ENCODE measurements at places on chromosomes 13 and 19.
A peak's percentile ranks its signal among the peaks of the same experiment; 100 is the strongest.

GRCh38 chr19:43624933-43625332, 5.5 kb upstream of the ZNF428 start:
- DNase-seq = peak; percentile 57

GRCh38 chr19:42057846-42058245, 12.2 kb downstream of the GRIK5 start:
- no peak for DNase-seq

GRCh38 chr13:111577956-111578605, 257.6 kb downstream of the TEX29 start:
- no peak for DNase-seq

- DNase-seq = no peak
Measured at GRCh38 chr19:40191836-40192646, 815 bp downstream of the MAP3K10 start.

GRCh38 chr13:67048821-67049150, 181.3 kb downstream of the PCDH9 start:
- DNase-seq = no peak

DNA sequence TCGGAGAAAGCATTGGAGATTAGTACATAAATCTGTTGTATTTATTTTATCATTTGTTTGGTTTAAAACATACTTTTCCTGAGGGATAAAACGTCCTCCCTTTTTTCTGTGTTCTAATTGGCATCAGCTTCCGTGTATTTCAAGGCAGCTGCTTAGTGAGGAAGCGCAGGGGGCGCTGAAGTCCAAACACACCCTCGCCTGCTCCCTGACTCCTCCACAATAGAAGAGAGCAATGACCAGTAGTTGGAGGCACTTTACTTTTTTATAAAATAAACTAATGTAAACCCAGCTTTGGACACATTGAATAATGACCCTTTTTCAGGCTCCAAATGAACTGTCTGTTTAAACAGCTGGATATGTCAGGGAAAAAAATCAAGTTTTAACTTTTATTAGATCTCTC, 79.9 kb downstream of the RNASEH2B start:
- DNase-seq = no peak

GRCh38 chr13:110850840-110851239, 64.0 kb downstream of the ANKRD10 start:
- no peak for DNase-seq

DNA sequence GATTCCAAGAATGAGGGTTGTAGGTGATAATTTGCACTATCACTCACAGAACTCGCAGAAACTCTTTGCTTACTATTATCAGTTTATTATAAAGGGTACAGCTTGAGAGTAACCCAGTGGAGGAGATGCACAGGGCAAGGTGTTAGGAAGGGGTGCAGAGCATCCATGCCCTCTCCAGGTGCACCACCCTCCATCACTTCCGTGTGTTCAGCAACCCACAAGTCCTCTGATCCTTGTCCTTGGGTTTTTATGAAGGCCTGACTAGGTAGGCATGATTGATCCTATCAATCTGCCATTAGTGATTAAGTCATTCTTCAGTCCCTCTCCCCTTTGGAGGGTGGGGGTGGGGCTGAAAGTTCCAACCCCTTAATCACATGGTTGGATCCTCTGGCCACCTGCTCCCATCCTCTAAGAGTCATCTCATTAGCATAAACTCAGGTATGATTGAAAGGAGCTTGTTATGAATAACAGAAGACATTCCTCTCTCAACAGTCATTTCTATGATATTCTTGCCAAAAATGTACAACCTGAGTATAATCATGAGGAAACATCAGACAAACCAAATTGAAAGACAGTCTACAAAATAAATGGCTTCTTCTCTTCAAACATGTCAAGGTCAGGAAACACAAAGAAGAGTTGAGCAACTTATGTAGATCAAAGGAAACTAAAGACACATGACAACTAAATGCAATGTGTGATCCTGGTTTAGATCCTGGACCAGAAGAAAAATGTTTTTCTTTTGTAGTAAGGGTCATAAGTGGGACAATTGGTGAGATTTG, 225.4 kb downstream of the PCCA start:
- no peak for DNase-seq

DNA sequence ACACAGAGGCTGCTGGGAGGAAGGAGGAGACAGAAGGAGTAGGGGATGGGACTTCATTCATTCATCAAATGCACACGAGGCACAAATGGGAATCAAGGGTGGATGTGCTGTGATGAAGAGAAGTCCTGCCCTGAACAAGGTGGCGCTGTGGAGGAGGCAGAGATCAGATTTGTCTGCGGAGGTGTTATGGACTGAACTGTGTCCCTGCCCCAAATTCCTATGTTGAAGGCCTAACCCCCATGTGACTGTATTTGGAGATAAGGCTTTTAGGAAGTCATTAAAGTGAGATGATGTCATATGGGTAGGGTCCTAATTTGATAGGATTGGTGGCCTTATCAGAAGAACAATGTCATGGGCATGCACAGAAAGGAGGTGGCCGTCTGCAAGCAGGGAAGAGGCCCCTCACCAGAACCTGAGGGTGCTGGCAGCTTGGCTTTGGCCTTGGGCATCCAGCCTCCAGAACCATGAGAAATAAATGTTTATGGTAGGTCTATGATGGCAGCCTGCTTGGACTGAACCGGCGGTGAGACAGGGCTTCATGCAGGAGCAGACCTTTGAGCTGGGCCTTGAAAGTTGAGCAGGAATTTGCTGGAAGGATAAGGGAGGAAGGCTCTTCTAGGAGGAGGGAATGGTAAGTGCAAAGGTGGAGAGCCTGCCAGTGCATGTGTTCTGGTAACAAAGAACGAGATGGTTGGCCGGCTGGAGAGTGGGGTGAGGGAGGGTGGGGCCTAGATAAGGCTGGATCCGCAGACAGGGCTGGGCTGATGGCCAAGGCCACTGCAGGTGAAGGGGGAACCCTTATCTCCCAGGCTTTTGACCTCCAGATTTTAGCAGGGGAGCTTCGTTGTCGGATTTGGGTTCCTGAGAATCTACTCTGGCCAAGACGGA, 2.7 kb upstream of the CEBPA start:
- no peak for DNase-seq

DNA sequence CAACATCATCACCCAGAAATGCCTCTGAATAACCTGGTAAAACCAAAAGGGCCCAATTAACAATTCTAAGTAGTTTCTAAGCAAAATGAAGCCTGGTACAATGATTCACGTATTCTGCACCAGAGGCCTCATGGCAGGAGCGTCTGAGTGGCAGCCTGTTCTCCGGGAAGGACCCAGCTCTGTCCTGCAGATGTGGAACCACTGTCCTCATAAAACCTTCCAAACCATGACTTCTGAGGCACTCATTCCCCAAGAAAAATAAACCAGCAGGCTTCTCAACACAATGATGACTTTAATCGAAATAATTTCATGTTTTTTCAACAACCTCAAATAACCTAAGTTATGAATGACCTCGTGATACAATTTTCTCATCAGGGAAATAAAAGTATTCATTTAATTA, 89.9 kb downstream of the STK24 start:
- no peak for DNase-seq

DNA sequence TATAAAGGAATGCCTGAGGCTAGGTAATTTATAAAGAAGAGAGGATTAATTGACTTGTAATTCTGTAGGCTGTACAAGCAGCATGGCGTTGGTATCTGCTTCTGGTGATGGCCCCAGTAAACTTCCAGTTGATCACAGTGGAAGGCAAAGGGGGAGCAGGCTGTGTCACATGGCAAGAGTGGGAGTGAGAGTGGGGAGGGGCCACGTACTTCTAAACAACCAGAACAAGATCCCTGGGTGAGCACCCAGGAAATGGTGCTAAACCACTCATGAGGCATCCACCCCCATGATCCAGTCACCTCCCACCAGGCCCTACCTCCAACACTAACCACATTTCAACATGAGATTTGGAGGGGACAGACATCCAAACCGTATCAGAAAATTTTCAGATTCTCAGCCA, 3.0 kb upstream of the RNF113B start:
- no peak for DNase-seq

- DNase-seq = no peak
Measured at GRCh38 chr19:16901491-16902175, 12.8 kb downstream of the F2RL3 start.

DNA sequence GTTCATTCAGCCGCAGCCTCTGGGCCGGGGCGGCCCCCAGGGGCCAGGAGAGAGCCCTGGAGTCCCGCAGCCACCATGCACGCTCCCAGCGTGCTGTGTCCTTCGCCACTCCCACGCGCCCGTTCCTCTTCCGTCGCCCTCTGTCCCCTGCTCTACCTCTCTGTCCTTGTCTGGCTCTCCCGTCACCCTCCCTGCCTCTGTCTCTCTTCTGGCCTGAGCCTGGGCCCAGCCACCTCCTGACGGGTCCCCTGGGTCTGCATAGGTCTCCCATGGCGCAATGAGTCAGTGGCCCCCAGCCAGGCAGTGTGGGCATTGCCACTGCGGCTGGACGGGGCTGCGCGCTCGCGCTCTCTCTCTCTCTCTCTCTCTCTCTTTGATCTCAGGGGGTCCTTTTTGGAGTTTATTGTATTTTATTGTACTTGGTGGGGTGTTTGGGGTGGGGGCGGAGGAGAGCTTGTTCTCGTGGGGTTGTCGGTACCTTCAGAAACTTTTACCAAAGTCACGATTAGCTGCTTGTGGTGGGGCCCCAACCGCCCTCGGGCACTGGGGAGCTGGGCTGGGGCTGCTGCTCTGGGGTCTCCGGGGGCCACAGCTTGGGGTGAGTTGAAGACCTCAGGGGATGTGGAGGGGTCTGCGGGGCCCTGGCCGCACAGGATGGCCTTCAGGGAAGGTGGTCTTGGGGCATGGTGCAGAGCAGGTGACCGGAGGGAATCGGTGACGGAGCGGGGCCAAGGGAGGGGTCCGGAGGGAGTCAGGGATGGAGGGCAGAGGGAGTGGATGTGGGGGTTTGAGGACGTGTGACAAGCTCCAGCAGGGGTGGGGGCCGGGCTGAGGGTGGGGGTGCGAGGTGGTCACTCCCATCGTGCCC, 1.7 kb upstream of the TGFBR3L start:
- no peak for DNase-seq

DNA sequence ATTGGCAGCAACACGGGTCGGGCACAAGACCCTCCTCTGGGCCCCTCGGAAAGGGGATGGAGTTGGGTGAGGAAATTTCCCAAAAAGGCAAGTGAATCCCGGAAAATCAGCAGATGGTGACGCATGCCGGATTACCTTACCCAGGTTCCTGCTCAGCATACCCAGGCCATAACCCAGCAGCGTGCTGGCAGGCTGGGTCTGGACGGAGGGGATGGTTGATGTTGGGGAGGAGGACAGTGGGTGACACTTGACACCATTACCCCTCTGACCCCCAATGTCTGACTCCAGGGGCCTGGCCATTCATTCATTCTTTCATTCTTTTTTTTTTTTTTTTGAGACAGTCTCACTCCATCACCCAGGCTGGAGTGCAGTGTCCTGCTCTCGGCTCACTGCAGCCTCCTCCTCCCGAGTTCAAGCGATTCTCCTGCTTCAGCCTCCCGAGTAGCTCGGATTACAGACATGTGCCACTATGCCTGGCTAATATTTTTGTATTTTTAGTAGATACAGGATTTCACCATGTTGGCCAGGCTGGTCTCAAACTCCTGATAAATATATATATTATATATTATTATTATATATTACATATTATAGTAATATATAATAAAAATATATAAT, 799 bp downstream of the PVR start:
- DNase-seq = no peak

GRCh38 chr13:39036212-39036611, 1.7 kb downstream of the PROSER1 start:
- no peak for DNase-seq

DNA sequence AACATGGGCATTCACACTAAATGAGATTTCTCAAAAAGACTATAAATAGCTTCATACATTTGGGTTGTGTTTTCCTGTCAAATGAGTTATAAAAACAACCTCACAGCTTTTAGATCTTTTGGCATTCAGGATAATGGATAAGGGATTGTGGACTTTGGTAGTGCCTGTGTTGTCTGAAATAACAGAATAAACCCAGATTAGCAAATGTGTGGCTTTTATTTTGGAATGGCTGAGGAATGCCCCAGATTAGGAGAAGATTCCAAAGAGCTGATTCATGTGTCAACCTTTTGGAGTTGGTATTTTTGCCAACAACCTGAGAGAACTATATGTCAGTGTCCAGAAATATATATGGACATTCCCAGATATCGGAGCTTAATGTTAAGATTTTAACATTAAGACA, 164.7 kb downstream of the MTUS2 start:
- DNase-seq = no peak

- DNase-seq = no peak
Measured at GRCh38 chr13:43493496-43494000, 293.2 kb downstream of the ENOX1 start.

- no peak for DNase-seq
Measured at GRCh38 chr19:38394488-38394887, 6.0 kb downstream of the SPRED3 start.

GRCh38 chr19:8306235-8307054, 1.7 kb downstream of the CD320 start:
- no peak for DNase-seq

DNA sequence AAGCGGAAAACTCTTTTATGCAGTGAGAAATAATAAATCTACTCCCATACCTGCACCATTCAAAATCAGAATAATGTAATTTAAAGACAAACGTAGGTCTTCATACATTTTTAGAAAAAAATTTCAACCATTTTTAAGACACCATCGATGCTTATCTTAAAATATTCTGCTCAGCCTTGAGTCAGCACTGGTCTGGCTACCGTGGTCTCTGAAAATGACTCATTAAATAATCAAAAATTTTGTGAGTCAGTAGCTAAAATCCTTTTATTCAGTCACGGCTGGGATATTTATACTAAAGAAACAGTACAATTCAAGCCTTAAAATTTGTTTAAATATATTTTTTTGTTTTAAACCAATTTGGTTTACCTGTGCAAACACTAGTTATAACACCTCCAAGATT, 2862.8 kb upstream of the PCDH20 start:
- DNase-seq = no peak

GRCh38 chr13:74922963-74923362, 559.0 kb downstream of the TBC1D4 start:
- no peak for DNase-seq

DNA sequence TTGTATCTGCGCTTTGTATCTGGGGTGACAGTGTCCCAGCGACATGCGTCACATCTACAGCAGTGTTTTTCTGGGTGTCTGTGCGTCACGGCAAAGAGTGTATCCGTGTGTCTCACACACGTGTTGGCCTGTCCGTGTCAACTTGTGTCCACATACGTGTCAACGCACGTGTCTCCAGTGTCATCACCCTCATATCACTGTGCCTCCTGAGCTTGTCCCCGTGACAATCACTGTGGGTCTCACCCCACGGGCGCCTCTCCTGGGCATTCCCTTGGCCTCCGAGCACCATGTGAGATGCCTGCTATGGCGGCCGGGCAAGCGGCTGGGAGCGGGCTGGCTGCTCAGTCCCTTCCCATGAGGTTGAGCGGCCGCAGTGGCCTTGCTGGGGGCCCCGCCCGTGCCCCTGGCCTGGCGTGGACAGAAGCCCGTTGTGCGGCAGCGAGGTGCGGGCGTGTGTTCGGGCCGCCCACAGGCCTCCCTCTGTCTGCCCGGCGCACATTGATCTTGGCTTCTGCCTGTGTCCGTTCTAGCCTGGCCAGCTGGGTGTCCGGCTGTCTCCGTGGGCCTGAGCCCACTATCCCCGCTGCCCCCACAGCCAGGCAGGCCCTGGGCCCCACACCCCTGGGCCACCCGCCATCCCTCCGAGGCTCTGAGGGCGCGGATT, 6.4 kb downstream of the NFIX start:
- no peak for DNase-seq

All from MV-4-11 (cell line).